Endothelial cell of umbilical vein (primary cell): ENCODE measurements at places on chromosomes 16 and 17.
A peak's percentile ranks its signal among the peaks of the same experiment; 100 is the strongest.

DNA sequence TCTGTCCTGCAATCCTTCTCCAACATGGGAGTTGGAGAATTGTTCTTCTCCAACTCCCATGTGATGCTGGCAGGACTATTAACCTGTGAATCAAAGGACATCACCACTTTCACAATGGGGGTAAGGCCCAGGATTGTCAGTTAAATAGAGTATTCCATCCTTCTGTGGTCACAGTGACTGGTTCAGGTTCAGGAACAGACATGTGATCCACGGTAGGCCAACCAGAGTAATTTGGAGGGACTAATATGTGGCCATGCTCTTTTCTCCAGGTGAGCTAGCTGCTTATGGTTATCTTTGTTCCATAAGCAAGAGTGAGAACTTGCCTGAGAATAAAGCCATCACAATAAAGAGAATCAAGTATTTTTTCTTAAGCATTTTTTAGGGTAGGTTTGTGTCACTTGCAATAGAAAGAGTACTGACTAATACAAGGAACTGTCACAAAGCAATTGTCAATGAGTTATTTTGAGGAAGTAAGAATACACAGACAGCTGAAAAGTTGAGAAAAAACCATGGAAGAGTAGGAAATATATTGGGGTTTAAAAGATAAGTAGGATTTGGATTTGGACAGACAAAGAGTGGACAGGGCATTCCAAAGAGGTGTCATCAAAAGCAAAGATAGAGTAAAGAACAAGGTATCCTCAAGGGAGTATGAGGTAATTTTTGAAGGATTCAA, 63.4 kb downstream of the BRIP1 start:
- no peak for DNase-seq

DNA sequence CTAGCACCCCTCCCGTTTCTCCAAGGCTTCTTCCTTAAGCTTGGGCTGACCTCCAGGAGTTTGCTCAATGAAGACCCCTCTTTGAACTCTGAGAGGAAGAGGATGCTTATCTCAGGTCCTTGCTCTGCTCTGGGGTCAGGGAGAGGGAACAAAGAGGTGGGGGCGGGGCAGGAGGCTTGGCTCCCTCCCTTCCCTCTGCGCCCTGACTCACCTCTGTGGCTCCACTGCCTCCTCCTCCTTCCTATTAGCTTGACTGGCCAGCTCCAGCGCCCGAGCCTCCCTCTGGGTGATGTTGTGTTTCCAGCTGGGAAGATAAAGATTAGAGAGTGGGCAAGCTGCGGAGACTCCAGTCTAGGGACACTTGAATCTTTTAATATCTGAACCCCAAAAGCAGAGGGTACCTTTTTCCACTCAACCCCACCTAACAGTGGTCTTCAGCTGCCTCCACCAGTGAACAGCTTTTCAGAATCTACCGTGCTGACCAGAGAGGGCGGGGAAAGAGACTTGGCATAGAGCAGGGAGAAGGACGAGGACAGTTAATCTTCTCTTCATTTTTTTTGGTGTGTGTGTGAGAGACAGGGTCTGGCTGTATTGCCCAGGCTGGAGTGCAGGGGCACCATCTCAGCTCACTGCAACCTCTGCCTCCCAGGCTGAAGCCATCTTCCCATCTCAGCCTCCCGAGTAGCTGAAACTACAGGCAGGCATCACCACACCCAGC, 6.7 kb downstream of the GIP start:
- DNase-seq, result peak; percentile 40

GRCh38 chr17:50265690-50266315, 8.5 kb upstream of the TMEM92 start:
- DNase-seq, result no peak

DNA sequence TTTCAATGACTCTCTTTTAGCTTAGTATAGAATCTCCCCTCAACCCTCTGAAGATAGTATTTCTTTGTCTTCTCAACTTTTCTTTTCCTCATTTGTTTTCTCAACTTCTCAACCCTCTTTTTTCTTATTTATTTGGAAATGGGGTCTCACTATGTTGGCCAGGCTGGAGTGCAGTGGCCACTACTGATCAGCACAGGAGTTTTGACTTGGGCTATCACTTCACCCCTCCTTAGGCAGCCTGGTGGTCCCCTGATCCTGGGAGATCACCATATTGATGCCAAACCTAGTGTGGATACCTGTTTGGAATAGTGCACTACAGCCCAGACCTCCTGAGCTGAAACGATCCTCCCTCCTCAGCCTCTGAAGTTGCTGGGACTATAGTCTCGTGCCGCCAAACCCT, 79.8 kb downstream of the PITPNC1 start:
- DNase-seq, result no peak

DNA sequence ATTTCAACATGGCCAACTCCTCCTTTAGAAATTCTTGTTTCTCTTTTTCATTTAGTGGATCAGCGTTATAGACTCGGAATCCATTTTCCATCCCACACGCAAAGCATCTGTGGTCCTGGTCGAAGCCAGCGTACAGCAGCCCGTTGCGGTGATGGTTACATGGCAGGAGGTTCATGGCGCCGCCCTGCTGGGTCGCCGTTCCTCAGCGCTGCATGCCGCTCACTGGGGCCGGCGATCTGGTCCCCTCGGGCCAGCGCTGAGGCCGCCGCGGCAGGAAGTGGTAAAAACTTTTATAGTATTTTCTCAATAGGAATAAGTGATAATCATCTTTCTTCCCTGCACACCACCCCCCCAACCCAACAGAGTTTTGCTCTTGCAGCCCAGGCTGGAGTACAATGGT, 29.9 kb upstream of the RHOT1 start:
- no peak for DNase-seq

GRCh38 chr17:75390982-75391381, 14.5 kb downstream of the GRB2 start:
- DNase-seq, result peak; percentile 43

DNA sequence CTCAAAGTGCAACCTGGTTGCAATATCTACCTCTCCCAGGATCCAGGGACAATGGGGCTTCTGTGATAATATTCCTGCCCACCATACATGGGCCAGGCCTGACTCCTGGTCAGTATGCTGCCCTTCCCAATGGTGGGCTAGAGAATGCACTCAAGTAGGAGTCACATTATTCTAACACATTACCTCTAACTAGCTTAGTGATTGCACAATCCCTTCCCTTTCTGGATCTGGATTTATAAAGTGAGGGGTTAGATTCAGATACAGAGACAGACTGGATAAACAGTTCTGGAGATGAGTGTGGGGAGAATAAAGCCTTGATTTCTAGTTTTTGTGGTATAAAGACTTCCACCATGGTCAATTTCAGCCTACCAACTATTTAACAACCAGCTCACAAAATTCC, 33.0 kb downstream of the LYRM1 start:
- no peak for DNase-seq

DNA sequence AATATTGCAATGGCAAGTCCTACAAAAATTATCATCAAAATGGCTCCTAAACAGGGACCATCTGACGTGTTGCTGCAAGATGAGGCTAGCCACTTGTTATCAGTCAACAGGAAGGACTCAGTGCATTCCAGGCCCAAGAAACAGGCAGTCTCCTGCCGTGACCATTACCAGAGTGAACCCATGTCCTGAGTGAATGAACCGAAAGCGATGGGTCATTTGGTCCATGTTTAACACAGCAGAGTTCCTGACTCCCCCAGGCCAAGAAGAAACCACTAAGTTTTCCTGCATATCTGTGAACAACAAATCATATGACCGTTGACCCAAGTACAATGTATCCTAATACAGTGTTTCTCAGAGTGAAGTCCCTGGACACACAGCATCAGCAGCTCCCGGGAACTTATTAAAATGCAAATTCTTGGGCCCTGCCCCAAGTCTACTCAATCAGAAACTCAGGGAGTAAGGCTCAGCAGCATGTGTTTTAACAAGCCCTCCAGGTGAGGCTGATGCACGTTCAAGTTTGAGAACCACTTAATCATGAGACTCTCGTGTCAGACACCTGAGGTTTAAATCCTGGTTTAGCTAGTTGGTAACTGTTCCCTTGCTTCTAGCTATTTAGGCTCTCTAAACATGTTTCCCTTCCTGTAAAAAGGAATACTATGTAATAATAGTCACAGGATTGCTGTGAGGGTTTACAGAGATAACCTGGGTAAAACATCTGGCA, 429.4 kb upstream of the MAF start:
- DNase-seq, result no peak

DNA sequence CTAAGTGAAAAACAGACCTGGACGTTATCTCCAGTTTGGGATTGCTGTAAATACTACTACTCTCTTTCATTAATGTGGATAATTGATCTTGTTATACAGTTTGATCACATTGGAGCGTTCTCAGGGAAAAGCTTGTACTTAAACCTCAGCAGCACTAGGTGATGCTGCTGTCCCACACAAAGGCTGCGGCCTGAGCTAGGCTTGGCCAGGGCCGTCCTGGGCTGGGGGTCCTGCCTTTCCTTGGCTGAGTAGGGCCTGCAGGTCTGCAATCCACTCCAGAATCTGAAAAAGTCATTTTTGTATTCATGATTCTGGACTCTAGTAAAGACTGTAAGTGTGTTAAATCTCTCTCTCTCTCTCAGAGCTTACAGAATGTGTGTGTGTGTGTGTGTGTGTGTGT, 23.7 kb upstream of the PMFBP1 start:
- no peak for DNase-seq

- DNase-seq, result peak; percentile 42
Measured at GRCh38 chr17:4949321-4950074, 1.2 kb upstream of the PFN1 start.

GRCh38 chr17:7437950-7438614, 1.2 kb upstream of the FGF11 start:
- DNase-seq, result peak; percentile 18

DNA sequence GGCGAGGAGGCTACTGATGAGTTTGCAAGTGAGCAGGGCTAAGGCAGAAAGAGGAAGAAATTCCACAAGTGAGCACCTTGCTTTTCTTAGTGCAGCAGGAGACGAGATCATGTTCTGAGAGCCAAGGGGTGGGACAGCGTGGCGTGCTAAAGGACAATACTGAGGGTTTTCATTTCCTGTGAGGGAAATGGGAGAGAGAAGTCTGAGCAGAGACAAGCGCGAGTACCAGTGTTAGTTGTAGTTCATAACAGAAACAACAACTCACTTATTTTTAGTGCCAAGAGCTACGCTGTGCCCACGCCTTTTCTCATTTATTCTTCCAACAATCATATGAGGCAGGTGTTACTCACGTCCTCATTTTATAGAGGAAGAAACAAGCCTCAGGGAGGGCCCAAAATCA, 2.3 kb downstream of the SPACA3 start:
- no peak for DNase-seq

- DNase-seq, result no peak
Measured at GRCh38 chr16:50479771-50480170, 68.4 kb upstream of the NKD1 start.

DNA sequence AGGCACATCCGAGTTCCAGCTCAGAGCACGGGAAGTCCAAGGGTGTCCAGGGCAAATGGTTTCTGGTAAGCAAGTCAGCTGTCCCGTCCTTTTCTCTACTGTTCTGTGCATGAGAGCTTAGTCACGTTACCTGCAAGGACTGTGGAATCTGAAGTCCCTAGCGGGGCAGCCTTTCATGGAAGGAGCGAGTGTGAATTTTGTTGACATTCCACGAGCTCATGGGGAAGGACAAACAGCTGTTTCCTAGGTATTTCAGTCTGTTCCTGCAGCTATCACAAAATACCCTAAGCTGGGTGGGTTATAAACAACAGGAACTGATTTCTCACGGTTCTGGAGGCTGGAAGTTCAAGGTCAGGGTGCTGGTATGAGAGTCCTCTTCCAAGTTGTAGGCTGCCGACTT, 109.2 kb downstream of the SDR42E1 start:
- DNase-seq, result peak; percentile 98

GRCh38 chr17:47731396-47731795, 1.6 kb upstream of the TBX21 start:
- DNase-seq, result no peak

DNA sequence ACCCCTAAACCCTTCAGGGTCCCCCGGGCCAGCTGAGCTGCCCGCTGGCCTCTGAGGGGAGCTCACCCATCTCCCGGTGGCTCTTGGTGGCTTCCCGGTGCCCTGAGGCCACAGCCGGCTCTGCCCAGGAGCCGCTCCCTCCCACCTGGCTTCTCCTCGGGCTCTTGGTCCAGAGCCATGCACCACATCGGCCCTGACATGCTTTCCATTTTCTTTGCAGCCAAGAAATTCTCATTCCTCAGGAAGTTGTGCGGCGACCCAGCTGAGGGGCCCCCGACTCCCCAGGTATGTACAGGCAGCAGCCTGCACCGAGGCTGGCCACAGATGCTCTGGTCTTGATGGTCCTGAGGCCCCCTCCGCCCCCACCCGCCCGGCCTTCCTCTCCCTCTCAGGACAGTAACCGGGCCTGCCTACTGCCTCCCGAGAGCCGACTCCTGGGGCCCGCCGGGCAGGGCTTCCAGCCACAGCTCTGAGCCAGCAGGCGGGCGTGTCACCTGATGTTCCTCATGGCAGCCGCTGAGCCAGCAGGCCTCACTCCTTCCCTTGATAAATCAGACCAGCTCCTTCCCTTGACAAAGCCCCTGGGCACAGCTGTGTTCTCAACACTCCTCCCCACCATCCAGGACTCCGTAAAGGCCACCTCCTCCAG, 28.4 kb upstream of the ZFPM1 start:
- DNase-seq, result no peak

DNA sequence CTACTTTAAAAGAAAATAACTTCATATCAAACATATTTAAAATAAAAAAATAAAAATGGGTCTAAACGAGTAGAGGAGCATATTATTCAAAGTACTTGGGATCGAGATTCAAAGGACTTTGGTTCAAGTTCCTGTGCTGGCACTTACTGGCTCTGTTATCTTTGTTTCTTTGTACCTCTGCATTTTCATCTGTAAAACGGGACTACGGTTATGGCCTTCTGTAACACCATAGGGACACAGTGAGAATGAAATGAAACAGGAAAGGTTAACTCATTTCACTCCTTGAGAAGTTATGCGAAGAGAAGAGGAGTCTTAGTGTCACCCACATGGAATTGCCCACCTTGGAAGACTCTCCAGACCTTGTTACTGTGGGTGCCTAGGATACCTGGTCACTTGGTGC, 379.1 kb upstream of the CCL2 start:
- DNase-seq, result no peak

- DNase-seq, result no peak
Measured at GRCh38 chr16:85460252-85461021, 152.7 kb upstream of the GSE1 start.

DNA sequence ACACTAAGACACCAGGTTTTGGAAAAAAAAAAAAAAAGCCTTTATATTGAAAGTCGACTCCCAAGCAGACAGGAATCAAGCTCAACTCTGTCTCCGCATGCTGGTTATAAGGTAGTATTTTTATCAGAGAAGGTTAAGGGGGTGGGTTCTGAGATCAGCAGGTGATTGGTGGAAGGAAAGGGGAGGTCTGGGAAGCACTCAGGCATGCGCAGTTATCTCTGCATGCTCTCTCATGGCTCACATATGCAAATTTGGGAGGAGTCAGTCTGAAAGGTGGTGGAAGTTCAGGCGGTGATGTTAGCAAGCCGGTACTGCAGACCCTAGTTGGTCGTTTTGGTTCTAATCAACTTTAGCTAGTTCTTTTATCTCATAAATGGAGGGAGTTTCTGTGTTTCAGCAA, 357.6 kb upstream of the C16orf82 start:
- no peak for DNase-seq
